Endothelial cell of umbilical vein (primary cell): ENCODE measurements at places on chromosomes 13 and 19. TPM values are rescaled to one million over a fixed set of nuclear protein-coding genes. Genes with fewer than 3 reads are reported as not detected.

The ZNF578 gene
- total RNA-seq: 0.85 and 1.00 TPM in 2 replicates

The ZNF563 gene
- total RNA-seq: 0.44 and 1.1 TPM in 2 replicates

The MZF1 gene
- total RNA-seq: 18.8 and 26.4 TPM in 2 replicates

The MIR17HG gene
- 9.1 and 9.5 TPM in 2 replicates for total RNA-seq

The LILRA5 gene
- total RNA-seq: not detected in 2 replicates

The ANGPTL8 gene
- not detected in 2 replicates for total RNA-seq

The F7 gene
- total RNA-seq: not detected in 2 replicates

The RASIP1 gene
- total RNA-seq: 82.1 and 83.1 TPM in 2 replicates

The ZIK1 gene
- total RNA-seq: 1.3 and 2.4 TPM in 2 replicates

The TMEM190 gene
- total RNA-seq: not detected in 2 replicates

The ZNF304 gene
- 5.3 and 5.6 TPM in 2 replicates for total RNA-seq

The SLC1A6 gene
- not detected in 2 replicates for total RNA-seq

The CLASRP gene
- total RNA-seq: 70.7 and 77.0 TPM in 2 replicates

The PSG6 gene
- not detected in 2 replicates for total RNA-seq

The DZIP1 gene
- 32.1 and 33.9 TPM in 2 replicates for total RNA-seq

The PSPC1 gene
- total RNA-seq: 55.7 and 59.1 TPM in 2 replicates

The PIBF1 gene
- total RNA-seq: 18.2 and 18.4 TPM in 2 replicates

The ZNF320 gene
- total RNA-seq: 10.9 and 11.1 TPM in 2 replicates

The TMIGD2 gene
- not detected in 2 replicates for total RNA-seq

The PGLYRP1 gene
- not detected in 2 replicates for total RNA-seq

The ZNF177 gene
- 0.42 and 0.69 TPM in 2 replicates for total RNA-seq

The LRCH1 gene
- total RNA-seq: 16.5 and 24.0 TPM in 2 replicates

The ZNF470 gene
- total RNA-seq: 3.9 and 4.2 TPM in 2 replicates

The KIR2DL1 gene
- total RNA-seq: not detected in 2 replicates

The GPR18 gene
- not detected in 2 replicates for total RNA-seq

The EGLN2 gene
- total RNA-seq: 147 and 152 TPM in 2 replicates

The CDADC1 gene
- 9.1 and 9.9 TPM in 2 replicates for total RNA-seq

The PSG1 gene
- total RNA-seq: not detected in 2 replicates

The SNRPD2 gene
- 519 and 532 TPM in 2 replicates for total RNA-seq

The C19orf85 gene
- total RNA-seq: not detected in 2 replicates

The ZNF90 gene
- 0.39 and 4.1 TPM in 2 replicates for total RNA-seq

The ERICH4 gene
- not detected in 2 replicates for total RNA-seq

The FLT3LG gene
- total RNA-seq: 4.7 and 5.7 TPM in 2 replicates

The HOMER3 gene
- total RNA-seq: 131 and 139 TPM in 2 replicates

The IGSF23 gene
- 0.35 TPM in 1 of 2 replicates, not detected in the other for total RNA-seq

The GJA3 gene
- not detected in 2 replicates for total RNA-seq

The AMER2 gene
- not detected in 2 replicates for total RNA-seq

The KASH5 gene
- total RNA-seq: not detected in 2 replicates

The RETN gene
- total RNA-seq: not detected in 2 replicates

The PRTN3 gene
- not detected in 2 replicates for total RNA-seq

The ZNF471 gene
- 2.0 and 3.1 TPM in 2 replicates for total RNA-seq

The VSIG10L gene
- total RNA-seq: 0.39 and 0.62 TPM in 2 replicates

The SOX1 gene
- total RNA-seq: not detected in 2 replicates

The CLEC17A gene
- not detected in 2 replicates for total RNA-seq

The HIPK4 gene
- not detected in 2 replicates for total RNA-seq

The ZSCAN1 gene
- not detected in 2 replicates for total RNA-seq

The KCNN1 gene
- total RNA-seq: 0.32 and 0.80 TPM in 2 replicates

The KLF1 gene
- total RNA-seq: not detected in 2 replicates

The ZNF442 gene
- 0.39 and 0.93 TPM in 2 replicates for total RNA-seq

The CNFN gene
- 0.73 TPM in 1 of 2 replicates, not detected in the other for total RNA-seq
